Stromal cell of bone marrow (primary cell): ENCODE measurements at places on chromosomes 2 and 18.

- no peak for DNase-seq
These were observed 3.0 kb upstream of the RND3 start for GRCh38 chr2:150490466-150490865.

GRCh38 chr2:111042261-111042660 is 78.5 kb upstream of the BCL2L11 start:
- DNase-seq, result no peak

GRCh38 chr2:34545486-34546136 is 946.5 kb upstream of the FAM98A start:
- DNase-seq, result no peak

DNA sequence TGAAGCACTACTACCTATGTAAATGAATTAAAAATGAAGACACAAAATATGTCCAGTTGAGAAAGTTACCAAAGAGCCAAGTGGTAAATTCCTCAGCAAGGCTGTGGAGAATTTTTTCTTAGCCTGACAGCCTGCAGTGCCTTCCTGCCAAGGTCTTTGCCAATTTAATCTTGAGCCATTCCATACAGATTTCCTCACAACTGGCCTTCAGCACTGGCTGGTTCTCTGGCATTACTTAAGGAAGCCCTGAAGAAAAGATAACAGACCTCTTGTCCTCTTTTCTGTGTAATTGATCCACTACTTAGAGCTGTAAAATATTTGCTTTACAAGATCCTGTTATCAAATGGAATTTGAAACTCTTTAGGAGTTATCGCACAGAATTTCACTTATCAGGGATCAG is 334.2 kb upstream of the LRRTM1 start:
- DNase-seq, result no peak

- DNase-seq, result no peak
These were observed 8.3 kb downstream of the WNT6 start for GRCh38 chr2:218867900-218868299.
